ENCODE measurements at places on chromosomes 6 and 20.

DNA sequence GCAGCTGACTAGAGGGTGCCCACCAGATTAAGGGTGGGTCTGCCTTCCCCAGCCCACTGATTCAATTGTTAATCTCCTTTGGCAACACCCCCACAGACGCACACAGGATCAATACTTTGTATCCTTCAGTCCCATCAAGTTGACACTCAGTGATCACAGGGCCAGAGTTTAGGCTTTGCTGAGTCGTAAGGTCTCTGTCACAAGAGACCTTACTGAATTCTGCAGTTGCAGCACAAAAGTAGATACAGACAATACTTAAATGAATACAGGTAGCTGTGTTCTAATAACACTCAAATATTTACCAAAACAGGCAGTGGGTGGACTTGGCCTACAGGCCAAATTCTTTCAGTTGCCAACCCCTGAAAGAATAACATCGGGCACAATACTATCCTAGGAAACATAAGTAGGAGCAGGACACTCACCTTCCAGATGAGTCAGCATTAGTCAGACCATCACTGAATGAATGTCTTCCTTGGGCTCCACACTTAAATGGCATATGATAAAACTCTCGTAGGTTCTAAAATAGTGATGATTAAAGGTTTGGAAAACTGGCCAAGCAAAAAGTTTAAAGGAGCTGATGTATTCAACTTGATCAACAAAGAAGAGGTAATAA, 190.0 kb downstream of the UBE3D start:
- no peak for DNase-seq

GRCh38 chr20:14489544-14489943, 152.1 kb upstream of the FLRT3 start:
- DNase-seq, result no peak

DNA sequence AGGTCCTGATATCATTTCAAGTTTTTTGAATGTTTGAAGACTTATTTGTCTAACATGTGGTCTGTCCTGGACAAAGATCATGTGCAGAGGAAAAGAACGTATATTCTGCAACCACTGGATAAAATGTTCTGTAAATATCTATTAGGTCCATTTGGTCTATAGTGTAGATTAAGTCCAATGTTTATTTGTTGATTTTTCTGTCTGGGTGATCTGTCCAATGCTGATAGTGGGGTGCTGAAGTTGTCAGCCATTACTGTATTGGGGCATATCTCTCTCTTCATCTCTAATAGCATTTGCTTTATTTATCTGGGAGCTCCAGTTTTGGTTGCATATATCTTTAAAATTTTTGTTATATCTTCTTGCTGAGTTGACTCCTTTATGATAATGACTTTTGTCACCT, 258.4 kb upstream of the CITED2 start:
- DNase-seq, result no peak

DNA sequence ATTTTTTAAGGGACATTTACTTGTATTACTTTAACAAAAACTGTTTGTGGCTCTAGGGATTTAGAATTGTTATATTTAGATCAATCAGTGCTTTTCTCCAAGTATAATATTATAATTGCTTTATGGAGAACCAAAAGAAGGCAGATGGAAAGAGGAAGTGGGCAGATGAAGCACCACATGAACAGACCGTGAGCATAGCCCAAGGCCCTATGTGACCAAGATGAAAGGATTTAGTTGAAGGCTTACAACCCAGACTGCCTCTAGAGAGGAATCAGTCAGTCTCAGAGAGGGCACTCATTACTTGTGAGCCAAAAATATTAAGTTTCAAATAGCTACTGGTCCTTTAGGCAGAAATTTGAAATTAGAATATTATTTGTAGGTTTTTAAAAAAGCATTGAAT, 102.3 kb upstream of the IMPG1 start:
- DNase-seq, result no peak

DNA sequence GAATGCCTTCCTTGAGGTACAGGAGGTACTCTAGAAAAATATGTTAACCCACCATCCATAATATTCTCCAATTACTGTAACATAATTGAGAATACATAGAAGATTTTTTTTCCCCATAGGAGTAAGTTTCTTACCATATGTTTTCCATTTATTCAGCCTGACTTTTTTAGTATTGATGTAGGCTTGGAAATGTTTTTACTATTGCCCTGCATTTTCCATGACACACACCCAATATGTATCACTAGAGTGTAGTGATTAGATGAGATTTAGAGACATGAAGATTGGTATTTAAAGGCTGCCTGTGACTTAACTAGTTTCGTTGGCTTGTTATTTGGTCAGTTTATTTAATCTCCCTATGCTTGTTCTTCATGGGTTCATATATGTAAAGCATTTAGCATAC, 39.5 kb downstream of the KCNQ5 start:
- no peak for DNase-seq

DNA sequence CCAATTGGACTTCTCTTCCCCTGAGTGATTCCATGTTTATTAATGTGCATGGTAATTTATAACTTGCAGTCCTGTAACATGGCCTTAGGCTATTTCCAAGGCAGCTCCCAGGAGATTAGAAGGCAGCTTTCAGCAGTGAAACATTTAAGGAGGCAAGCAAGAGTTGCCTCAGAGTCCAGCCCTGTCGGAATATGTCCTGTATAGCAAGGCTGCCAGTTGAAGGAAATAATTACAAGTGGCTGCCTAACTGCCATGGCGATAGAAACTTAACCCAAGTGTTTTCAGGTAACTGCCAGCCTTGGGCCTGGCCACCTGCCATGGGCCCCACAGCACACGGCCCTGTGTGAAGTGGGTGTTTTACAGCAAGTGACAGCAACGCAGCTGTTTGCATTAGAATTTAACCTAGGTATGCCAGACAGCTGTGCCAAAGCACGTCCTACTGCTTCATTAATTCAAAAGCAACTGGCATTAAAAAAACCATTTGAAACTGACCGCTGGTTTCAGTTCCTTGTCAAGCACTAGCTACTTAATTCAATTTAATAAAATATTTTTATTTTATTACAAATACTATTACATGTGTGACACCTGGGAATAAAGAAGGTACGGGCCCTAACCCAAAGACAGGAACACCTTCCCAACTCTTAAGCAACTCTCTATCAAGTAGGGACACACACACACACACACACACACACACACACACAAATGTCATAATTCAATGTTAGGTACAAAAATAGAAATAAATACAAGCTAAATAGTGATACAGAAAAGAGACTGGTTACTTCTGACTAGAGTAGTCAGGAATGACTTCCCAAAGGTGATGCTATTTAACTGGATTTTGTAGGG, 151.8 kb upstream of the HEY2 start:
- DNase-seq, result no peak

DNA sequence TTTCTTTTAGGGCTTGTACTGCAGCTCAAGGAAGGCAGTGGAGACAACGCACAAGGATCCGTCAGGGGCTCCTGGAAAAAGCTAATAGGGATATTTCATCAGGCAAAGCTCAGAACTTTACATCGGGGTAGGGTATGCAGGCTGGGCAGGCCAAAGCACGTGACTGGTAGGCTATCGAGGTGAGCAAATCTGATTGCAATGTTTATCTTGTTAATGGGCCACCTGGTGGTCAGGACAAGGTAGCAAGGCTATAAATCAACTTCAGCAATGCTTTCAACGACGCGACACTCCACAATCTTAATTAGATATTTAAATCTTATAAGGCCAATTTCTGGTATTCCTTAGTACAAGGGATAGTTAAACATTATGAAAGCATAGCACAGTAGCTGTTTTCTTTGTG, 1302.8 kb upstream of the EYS start:
- no peak for DNase-seq

DNA sequence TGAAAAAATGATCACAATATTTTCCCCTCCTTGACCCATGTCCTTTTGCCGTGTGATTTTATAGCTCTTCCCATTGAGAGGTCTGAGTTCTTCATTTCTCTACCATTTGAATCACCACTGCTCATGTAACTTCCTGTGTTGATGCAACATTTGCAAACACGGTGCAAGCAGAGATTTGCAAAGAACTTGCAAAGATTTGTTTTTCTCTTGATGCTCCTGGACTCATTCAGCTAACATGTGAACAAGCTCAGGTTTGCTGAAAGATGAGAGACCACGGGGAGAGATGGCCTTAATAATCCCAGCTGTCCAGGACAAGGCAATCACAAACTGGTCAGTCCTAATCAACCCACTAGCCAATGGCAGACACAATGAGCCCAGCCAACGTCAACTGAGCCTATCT, 8.6 kb downstream of the VNN2 start:
- DNase-seq, result no peak

DNA sequence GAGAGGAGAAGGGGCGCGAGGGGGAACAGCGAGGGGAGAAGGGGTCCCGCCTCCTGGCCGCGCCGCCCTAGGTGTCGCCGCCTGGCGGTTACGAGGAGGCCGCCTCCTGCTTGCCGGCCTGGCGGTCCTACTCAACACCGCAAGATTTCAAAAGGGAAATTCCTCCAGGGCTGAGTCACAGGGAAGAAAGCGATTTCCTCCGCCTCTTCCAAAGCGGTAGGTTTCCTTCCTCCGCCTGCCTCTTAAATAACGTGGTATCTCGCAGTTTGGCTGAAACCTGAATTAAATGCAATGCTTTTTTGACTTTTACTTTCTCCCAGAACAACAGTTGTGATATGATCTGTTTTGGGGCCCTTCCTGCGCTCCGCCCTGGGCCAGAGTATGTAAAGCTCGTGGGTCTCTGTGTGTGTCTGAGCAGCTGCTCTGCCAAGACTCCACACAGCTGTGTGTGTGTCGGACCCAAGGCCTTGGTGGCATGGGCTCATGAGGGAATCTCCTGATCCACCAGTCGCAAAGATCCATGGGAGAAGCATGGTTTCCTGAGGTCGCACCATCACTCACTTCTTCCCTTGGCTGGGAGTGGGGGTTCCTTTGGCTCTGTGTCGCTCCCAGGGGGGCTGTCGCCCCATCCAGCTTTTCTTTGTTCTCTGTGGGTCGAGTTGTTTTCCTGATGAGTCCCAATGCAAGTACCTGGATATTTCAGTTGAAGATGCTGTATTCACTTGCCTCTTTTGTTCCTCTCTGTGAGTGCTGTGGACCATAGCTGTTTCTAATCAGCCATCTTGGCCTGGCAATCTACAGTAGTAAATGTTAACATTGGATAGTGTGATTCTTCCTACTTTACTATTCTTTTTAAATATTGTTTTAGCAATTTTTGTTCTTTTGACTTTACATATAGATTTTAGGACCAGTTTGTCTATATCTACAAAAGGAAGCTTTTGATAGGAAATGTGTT, 31.6 kb upstream of the NOTCH4 start:
- DNase-seq, result peak; percentile 80

- DNase-seq, result no peak
Observed at GRCh38 chr6:160391419-160392116, 43.4 kb downstream of the SLC22A3 start.

GRCh38 chr6:112478036-112478435, 130.9 kb downstream of the RFPL4B start:
- DNase-seq, result no peak

DNA sequence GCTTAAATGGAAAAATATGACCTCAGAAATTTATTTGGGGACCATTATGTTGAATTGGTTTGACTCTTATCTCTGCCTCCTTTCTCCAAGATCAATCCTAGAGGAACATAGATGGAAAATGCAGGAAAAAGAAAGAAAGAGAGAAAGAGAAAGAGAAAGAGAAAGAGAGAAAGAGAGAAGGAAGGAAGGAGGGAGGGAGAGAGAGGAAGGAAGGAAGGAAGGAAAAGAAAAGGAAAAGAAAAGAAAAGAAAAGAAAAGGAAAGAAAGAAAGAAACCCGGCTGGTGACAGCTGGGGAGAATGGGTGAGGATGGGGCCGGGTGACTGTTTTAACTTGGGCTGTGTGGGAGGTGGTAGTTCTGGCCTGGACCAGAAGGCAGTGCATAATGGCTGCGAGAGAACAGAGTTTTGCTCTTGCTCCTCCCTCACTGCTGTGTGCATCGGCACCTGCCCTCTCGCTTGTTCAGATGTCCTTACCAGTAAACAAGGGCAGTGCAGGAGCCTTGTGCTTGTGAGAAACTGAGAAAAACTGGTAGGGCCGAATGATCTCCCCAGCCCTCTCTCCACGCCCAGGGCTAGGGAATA, 24.7 kb downstream of the GLO1 start:
- DNase-seq, result no peak

- no peak for DNase-seq
Observed at GRCh38 chr6:169200893-169201514, 52.6 kb downstream of the THBS2 start.

- DNase-seq, result no peak
Observed at GRCh38 chr6:30151580-30151979, 9.4 kb downstream of the TRIM10 start.

GRCh38 chr20:56690531-56691175, 61.5 kb downstream of the TFAP2C start:
- DNase-seq, result no peak

- no peak for DNase-seq
Observed at GRCh38 chr6:91453224-91453878, 866.5 kb upstream of the MAP3K7 start.

GRCh38 chr20:991850-992249, 10.3 kb downstream of the RSPO4 start:
- no peak for DNase-seq

DNA sequence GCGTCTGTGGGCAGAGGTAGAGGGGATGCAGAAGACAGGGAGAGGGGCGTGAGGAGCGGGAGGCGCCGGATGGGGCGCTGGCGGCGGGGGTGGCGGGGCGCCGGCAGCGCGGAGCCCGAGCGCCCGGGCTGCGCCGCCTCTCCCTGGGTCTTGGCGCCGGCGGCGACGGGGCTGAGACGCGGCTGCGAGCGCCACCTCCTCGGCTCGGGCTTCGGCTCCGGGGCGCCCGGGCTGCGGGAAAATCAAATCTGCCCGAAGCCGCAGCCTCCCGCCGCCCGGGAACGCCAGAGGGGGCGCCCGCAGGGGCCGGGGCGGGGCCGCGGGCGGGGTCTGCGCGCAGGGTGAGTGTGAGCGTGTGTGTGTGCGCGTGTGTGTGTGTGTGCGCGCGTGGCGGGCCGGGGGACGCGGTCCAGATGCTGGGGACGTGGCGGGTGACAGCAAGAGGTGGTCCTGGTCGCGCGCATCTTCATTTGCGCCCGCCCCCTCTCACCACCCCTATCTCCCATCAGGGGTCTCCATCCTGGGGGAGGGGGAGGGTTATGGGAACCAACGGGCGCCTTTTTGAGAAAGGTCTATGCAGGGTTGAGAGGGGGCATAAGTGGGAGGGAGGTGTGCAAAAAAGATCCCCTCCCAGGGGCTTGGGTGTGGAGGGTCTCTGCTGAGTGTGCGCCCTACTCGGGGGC, 646 bp upstream of the CPNE5 start:
- DNase-seq, result peak; percentile 75

DNA sequence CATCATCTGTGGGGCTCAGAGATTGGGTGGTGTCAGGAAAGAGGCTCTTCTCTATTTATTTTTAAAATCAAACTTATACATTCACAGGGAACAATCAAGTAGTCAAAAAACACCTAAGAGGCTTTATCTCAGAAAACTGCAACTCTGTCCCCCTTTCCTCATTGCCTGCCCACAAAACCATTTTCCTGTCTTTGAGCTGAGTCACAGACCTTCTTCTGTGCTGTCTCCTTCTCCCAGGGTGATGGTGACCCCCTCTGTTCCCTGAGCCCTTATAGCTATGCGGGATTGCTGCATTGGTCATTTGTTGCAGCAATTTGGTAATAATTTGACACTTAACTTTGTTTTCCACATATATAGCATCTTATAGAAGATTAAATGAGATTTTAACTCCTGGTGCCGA, 195.2 kb upstream of the PROKR2 start:
- no peak for DNase-seq

- no peak for DNase-seq
Observed at GRCh38 chr20:46317685-46318177, 9.4 kb upstream of the CDH22 start.

Data from left cardiac atrium (tissue), 4 donors.